Muscle of back (tissue), 13 donors: ENCODE measurements at places on chromosomes 1 and 21. TPM values are rescaled to one million over a fixed set of nuclear protein-coding genes. Genes with fewer than 3 reads are reported as not detected.

DNA sequence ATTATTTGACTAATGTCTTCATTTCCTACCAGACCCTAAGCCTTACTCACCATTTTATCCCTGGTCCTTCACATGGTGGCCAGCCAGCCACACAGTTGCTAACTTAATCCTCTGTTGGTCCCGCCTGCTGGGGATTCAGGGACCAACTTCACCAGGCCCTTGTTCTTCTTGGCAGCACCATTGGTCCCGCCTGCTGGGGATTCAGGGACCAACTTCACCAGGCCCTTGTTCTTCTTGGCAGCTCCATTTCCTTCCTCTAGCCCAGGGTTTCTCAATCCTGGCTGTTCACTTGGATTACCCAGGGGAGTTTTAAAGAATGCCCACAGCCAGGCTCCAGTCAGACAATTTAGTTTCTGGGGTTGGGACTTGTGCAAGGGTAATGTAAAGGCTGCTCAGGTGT lies 233.1 kb upstream of the CSF3R start:
- DNase-seq, result no peak

DNA sequence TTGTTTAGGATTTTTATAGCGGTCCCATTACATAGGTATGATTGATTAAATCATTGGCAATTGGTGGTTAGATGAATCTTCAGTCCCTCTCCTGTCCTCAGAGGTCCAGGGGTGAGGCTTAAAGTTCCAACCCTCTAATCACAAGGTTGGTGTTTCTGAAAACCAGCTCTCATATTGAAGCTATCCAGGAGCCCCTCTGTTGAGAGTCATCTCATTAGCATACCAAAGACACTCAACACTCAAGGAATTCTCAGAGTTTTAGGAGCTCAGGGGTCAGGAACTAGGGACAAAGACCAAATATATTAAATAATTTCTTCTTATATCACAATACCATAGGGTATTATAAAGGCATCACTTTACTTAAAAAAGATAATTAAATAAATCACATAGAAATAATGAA lies 23.3 kb downstream of the FCRL2 start:
- DNase-seq, result no peak

DNA sequence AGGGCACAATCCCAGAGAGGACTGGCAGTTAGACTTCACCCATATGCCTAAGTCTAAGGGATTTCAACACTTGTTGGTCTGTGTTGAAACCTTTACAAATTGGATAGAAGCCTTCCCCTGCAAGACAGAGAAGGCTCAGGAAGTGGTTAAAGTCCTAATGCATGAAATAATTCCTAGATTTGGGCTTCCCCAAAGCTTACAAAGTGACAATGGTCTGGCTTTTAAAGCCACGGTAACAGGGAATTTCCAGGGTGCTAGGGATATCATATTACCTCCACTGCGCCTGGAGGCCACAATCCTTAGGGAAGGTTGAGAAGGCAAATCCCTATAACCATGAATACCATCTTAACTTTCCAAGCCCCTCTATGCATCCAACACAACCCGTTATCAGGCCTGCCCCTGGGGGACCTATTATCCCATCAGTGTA lies 3.3 kb upstream of the FMO4 start:
- no peak for DNase-seq

- DNase-seq, result no peak
These were observed 40.3 kb downstream of the TP73 start for GRCh38 chr1:3692598-3692997.

GRCh38 chr1:77824694-77825093 lies 45.2 kb downstream of the MIGA1 start:
- DNase-seq, result no peak

- no peak for DNase-seq
These were observed 68.0 kb downstream of the TGFB2 start for GRCh38 chr1:218413179-218413578.

The WNT3A gene
- polyA plus RNA-seq, result not detected

DNA sequence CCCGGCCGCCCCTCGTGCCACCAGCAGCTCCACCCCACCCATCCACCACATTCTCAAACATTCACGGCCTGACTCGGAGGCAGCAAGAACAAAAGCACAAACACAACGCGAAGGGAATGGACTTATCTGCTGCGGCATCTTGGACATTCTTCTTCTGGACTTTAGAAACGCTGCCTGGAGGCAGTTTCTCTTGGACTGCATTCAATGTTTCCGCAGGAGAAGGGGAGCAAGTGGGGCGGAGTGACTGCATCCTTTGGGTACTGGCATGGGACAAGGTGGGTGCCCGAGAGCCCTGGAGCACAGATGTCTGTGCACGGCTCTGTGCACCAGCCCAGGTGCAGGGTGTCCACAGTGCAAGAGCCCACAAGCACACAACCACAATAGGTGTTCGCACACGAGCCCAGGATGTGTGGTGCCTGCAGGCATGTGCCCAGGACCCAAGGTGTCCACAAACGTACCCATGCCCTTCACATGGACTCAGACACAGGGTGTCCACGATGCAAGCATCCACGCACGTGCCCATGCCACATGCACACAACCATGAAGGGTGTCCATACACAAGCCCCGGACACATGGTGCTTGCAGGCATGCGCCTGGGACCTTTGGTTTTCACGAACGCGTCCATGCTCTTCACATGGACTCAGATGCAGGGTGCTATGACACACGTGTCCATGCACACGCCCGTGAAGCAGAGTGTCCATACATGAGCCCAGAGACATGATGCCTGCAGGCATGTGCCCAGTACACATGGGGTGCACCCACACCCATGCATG lies 53.6 kb downstream of the WNT9A start:
- DNase-seq, result no peak

DNA sequence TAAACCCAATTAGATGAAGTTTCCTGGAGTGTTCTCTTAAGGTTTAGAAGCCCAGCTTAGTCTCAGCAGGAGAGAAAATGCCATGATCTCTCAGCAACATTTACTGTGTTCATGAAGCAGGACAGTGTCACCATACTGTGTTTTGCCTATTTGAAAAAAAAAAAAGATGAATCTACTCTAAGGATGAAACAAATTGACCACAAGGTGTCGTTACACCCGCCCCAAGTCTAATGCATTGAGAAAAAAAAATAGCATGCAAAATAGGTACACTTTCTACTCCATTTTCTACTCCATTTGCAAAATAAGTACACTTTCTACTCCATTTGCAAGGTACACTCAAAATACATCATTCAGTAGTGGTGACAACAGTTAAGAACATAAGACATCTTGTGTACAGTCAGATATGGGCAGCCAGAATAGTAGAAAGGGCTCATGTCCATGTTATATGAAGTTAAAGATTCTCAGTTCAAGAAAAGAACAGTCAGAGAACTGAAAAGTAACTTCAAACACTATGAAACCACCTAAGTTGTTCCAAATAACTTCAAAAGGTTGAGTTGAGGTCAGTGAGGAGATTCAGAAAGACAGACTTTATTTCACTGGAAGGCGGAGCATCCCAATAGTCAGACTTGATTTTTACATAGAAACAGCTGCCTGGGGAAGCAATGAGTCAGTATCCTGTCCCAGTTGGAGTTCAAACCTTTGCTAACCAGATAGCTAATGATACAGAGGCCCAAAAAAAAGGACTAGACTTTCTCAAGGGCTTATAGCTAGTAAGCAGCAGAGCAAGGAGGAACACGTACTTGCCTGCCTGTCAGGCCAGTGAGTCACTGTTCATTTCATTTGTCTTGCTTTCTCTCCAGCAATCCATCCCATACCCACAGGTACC lies 13.3 kb downstream of the PLPPR5 start:
- no peak for DNase-seq

The C1orf50 gene
- polyA plus RNA-seq, result 11.7 TPM

GRCh38 chr1:49627781-49628180 lies 396.0 kb downstream of the AGBL4 start:
- no peak for DNase-seq

The CHIT1 gene
- 0.38 TPM for polyA plus RNA-seq

- DNase-seq, result no peak
These were observed 27.3 kb upstream of the LAMC1 start for GRCh38 chr1:182995894-182996293.

- no peak for DNase-seq
These were observed 20.6 kb downstream of the ADORA1 start for GRCh38 chr1:203148127-203148526.

The IPO9 gene
- 38.9 TPM for polyA plus RNA-seq

The ZMYM4 gene
- 33.3 TPM for polyA plus RNA-seq

DNA sequence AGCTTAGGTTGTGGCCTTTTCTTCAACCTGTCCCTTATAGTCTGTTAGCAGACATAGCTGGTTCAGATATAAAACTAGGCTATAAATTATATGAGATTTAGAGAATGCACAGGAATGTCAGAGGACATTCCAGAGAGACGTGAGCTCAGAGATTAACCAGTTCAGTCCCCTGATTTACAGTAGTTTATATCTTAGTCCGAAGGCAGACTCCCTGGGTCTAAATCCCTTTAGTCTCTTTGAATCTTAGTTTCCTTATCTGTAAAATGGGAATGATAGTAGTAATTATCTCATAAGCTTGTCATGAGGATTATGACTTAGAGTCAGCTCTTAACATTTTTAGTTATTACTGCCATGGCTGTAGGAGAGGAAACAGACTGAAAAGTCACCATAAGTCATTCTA lies 45.5 kb upstream of the PLXNA2 start:
- no peak for DNase-seq

- DNase-seq, result no peak
These were observed 83.1 kb upstream of the LYPLAL1 start for GRCh38 chr1:219090607-219091006.

GRCh38 chr1:206703661-206704060 lies 19.0 kb downstream of the MAPKAPK2 start:
- DNase-seq, result no peak

DNA sequence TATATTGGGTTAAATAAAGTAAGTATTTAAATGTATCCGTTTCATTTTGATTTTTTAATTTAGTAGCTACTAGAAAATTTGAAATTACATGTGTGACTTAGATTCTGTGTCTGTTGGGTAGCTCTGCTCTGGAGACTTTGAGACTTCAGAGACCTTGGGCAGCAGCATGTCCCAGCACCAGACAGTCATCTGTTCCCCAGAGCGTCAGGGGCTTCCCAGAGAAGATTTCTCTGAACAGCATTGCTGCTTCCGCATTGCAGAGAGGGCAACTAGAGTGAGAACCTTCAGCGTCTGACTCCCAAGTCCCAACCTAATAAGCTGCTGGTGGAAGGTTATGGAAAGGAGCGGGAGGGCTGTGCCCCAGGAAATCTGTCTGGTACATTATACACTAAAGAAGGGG lies 6.6 kb downstream of the LINGO4 start:
- no peak for DNase-seq

The KANK4 gene
- polyA plus RNA-seq, result 8.2 TPM

The AQP10 gene
- not detected for polyA plus RNA-seq

GRCh38 chr1:4117196-4117595 lies 217.1 kb upstream of the C1orf174 start:
- no peak for DNase-seq

The KIF2C gene
- polyA plus RNA-seq, result 15.0 TPM

- DNase-seq, result no peak
These were observed 414 bp downstream of the GPR153 start for GRCh38 chr1:6260433-6260934.

DNA sequence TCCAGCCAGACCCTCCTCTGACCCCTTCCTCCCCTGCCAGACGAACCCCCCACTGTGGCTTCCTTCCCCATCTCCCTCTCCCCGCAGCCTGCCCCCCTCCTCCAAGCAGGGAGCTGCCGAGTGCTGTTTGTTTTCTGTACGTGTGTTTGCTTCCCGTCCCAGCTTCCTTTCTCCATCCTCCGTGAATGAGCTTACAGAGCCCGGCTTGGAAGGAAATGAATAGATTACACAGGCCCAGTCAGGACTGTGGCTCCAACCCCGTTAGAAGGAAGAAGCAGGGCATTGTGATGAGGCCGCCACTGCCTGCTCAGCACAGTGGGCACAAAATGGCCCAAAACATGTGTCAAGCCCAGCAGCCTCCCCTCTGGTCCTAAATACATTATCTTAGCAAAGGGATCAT lies 123.2 kb downstream of the IGSF21 start:
- DNase-seq, result no peak

DNA sequence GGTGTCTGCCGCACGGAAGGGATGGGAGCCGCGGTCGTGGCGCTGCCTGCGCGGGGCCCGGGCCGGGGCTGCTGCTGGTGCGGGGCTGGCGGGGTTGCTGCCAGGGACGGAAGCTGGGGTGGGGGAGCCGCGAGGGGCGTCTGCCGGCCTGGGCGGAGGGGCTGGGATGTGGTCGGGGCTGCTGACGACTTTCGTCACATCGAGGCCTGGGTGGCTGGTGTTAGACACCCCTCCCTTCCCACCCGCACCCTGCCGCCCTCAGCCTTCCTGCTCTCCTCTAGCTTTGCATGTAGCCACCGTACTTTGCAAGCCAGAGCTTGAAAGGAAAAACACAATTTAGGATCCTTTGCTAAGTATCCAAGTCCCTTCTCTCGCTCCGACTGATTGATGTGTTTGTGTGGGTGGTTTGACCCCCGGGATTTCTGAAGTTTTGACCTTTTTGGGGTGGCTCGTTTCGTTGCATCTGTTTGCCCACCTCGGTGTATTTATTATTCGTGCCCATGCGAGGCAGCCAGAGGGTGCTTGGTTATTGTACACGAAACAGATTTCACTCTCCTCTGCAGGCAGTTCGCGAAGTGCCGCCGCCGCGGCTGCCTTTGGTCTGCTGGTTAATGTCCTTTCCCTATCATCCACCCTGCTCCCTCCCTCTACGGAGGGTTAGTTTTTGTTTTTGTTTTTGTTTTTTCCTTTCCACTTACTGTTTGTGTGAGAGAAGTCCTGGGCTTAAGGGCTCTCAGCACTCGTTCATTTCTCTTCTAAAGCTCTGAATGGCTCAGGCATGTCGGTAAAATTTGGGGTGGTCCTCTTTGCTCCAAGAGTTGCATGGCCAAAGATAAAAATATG lies 868 bp downstream of the C1orf21 start:
- peak; percentile 80 for DNase-seq

DNA sequence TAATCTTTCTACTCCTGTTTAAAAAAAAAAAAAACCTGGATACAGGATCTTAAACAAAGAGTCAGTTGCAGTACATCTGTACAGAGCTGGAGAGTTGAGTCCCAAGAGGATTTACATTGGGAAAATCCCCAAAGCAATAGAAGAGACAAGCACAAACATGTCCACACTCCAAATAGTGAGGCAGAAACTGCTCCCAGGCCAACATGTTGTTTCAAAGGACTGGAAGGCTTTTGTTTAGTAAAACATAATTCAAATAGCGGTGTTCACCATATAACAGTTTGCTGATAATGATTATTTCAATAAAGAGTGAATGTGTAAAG lies 425.4 kb downstream of the ADGRL2 start:
- no peak for DNase-seq

- DNase-seq, result no peak
These were observed 146.0 kb downstream of the GPATCH2 start for GRCh38 chr1:217484871-217485270.

The TCHH gene
- polyA plus RNA-seq, result 0.08 TPM

- no peak for DNase-seq
These were observed 7.3 kb downstream of the B3GALT2 start for GRCh38 chr1:193179094-193179493.

- no peak for DNase-seq
These were observed 1412.7 kb downstream of the KCNT2 start for GRCh38 chr1:195195423-195196057.

The C1orf87 gene
- 0.25 TPM for polyA plus RNA-seq
